ENCODE measurements at places on chromosomes 1 and 21. TPM values are rescaled to one million over a fixed set of nuclear protein-coding genes. Genes with fewer than 3 reads are reported as not detected.

DNA sequence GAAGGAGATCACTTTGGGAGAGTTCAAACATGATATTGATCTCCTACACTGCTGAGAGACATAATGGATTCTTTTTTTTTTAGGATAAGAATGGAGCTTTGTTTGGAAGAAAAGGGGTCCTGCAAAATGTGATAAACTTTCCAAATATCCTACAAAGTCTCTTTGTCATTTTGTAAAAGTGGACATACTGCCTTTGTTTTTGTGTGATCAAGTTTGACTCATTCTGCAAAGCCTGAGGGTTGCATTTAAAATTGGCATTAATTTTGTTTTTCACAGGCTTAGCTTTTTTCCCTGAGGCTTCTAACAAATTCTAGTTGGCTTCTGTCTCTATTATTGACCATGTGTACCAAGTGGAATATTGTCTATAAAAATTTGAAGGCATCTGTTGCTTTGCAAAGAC, 113.2 kb downstream of the AK5 start:
- DNase-seq = no peak

GRCh38 chr21:45977396-45977795, 4.2 kb upstream of the COL6A1 start:
- DNase-seq = no peak

DNA sequence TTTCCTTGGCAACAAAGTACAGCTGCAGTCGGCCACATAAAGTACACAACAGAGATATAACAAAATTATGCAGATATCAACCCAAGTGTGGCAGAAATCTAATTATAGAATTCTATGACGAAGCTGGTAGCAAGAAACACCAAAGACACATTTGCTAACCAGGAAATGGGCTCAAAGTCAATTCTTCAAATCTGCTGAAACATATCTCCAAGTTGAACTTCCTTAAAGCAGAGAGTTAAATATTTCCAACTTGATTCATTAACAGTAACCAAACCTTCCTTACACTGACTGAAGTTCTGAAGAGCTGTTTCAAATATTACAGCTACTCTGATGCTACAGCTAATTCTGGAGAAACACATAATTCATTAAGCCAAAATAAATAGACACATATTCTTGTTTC, 67.6 kb upstream of the SDC3 start:
- DNase-seq = no peak

AKNAD1 gene
- total RNA-seq = 1.3 TPM

- peak; percentile 61 for DNase-seq
Observed at GRCh38 chr1:62370594-62370993, 51.4 kb upstream of the KANK4 start.

- DNase-seq = no peak
Observed at GRCh38 chr1:176469450-176470010, 6.6 kb downstream of the PAPPA2 start.

CEPT1 gene
- total RNA-seq = 53.4 TPM

KCNE2 gene
- total RNA-seq = not detected

DMRTA2 gene
- not detected for total RNA-seq

DNA sequence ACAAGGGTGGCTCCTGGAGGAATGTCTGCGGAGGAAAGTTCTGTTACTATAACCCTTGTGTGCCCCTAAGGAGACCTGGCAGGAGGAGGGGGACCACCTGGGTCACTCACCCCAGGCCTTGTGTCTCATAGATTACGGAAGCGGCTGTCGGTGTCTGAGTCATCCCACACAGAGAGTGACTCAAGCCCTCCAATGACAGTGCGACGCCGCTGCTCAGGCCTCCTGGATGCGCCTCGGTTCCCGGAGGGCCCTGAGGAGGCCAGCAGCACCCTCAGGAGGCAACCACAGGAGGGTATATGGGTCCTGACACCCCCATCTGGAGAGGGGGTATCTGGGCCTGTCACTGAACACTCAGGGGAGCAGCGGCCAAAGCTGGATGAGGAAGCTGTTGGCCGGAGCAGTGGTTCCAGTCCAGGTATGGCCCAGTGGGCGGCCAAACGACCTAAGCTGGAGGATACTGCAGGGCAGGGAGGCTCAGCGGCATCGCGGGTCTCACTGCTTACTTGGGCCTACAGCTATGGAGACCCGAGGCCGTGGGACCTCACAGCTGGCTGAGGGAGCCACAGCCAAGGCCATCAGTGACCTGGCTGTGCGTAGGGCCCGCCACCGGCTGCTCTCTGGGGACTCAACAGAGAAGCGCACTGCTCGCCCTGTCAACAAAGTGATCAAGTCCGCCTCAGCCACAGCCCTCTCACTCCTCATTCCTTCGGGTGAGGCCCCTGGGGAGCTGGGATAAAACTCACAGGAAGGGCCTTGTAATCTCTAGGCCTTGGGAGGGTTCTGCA, 101.4 kb downstream of the PIK3R3 start:
- DNase-seq = no peak

GRCh38 chr1:152110365-152110859, 4.8 kb downstream of the TCHH start:
- DNase-seq = peak; percentile 57

- DNase-seq = peak; percentile 88
Observed at GRCh38 chr1:21337928-21338572, 47.8 kb upstream of the ECE1 start.

- no peak for DNase-seq
Observed at GRCh38 chr1:227776331-227776771, 39.1 kb upstream of the PRSS38 start.

GRCh38 chr1:247291161-247291560, 35.3 kb downstream of the VN1R5 start:
- DNase-seq = no peak

- no peak for DNase-seq
Observed at GRCh38 chr21:36705679-36706481, 7.0 kb downstream of the SIM2 start.

WLS gene
- total RNA-seq = 85.2 TPM
